ENCODE measurements at places on chromosomes 16 and 17.

DNA sequence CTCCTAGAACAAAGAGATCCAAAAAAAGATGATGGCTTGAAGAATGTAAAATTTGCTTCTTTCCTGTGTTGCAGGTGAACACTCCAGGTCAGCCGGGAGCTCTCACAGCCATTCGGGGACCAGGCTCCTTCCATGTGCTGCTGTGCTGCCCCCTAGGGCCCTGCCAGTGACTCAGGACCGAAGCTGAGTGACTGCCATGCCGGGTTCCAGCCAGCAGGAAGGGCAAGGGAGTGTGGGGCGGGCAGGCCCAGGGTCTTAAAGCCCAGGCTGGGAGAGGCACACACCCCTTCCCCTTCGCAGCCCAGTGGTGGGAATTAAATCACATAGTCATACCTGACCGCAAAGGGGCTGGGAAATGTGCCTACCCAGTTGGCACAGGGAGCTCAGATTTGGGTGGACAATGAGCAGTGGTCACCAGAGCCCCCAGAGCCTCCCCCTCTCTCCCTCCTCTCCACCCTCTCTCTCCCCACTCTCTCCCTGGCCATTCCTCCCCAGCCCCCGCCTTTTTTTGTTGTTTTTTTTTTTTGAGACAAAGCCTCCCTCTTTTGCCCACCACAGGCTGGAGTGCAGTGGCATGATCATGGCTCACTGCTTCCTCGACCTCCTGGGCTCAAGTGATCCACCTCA is 11.5 kb downstream of the EPOP start:
- DNase-seq, result peak; percentile 40

DNA sequence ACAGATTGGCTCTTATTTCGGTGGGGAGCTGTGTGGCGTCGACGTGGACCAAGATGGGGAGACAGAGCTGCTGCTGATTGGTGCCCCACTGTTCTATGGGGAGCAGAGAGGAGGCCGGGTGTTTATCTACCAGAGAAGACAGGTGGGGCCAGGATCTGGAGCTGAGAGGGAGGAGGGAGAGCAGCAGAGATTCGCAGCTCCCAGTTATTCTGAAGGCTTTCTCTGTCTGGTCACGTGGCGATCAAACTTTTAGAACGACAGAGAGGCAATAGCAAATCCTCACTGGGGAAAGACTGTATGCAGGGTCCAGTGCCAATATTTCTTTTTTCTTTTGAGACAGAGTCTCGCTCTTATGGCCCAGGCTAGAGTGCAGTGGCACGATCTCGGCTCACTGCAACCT is 22.2 kb downstream of the ITGAL start:
- DNase-seq, result no peak

DNA sequence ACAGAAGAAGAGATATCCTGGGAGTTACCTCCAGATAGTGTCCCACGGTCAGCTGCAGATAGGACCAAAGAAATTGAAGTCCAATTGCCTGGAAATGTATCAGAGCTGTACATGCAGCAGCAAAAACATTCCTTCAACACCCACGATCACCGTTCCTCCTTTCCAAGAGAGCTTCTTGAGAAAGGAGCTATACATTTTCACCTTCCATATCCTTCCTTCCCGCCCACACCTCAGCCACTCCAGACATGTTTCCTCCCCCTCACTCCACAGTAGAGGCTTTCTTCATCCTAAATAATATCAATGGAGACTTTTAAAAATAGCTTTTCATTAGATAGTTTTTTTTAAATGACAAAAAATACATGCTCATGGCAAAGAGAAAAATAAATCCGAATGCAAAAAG is 87.6 kb downstream of the HS3ST2 start:
- no peak for DNase-seq

DNA sequence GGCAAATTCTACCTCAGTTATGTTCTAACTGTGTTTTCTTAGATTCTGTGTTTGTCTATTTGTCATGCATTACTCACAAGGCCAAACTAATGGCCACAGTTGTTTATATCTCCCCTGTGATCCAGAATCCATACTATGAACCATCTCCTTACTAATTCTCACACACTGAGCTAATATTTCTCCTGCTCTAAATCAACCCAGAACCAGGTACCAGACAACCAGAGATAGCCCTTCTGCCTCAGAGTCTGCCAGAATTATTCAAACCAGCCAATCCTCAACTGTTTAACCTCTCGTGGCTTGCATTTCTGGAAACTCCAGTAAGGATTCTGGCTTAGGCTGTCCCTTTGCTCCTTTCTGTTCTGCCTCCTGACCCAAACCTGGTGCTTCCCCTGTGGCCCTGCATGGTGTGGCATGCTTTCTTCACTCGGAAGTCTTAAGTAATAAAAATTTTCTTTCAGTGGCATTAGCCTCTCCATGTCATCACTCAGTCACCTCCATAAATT is 59.4 kb downstream of the EFCAB5 start:
- no peak for DNase-seq

- DNase-seq, result no peak
Observed at GRCh38 chr16:22427556-22427955, 53.1 kb upstream of the CDR2 start.

- DNase-seq, result no peak
Observed at GRCh38 chr17:48382989-48383388, 47.0 kb downstream of the SKAP1 start.

DNA sequence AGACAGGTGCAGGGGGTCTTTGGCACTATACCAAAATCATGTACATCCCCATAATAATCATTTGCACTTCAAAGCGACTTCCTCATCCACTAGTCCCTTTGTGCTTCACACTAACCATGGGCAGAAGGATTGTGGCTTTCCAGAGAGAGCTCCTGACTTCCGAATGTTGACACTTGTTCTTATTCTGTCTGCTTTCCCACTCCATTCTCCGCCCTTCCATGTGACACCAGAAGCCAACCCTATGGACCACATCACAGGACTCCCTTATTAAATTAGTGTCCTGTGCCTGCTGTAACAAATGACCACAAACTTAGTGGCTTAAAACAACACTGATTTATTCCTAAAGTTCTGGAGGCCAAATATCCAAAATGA is 91.6 kb downstream of the CMC2 start:
- DNase-seq, result no peak

- DNase-seq, result no peak
Observed at GRCh38 chr17:7956228-7956965, 24.4 kb downstream of the CNTROB start.

DNA sequence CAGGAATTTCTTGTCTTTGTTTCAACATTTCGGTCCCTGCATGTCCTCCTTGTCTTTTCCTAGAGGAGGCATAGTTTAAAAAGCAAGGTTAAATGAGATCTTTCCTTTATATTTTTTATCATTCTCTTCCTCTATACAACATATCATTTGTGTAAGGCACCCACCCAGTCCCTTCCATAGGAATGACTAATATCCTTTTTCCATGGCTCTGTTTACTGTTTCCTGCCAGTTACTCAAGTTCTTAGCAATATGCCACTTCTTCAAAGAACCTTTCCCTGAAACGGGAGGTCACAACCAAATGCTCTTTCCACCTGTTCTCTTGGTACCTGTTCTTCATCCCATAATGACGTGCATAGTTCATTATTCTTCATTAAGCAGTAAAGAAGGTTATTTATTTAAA is 1237.1 kb upstream of the GOT2 start:
- no peak for DNase-seq

- DNase-seq, result no peak
Observed at GRCh38 chr16:31110106-31111034, 2.2 kb downstream of the BCKDK start.

DNA sequence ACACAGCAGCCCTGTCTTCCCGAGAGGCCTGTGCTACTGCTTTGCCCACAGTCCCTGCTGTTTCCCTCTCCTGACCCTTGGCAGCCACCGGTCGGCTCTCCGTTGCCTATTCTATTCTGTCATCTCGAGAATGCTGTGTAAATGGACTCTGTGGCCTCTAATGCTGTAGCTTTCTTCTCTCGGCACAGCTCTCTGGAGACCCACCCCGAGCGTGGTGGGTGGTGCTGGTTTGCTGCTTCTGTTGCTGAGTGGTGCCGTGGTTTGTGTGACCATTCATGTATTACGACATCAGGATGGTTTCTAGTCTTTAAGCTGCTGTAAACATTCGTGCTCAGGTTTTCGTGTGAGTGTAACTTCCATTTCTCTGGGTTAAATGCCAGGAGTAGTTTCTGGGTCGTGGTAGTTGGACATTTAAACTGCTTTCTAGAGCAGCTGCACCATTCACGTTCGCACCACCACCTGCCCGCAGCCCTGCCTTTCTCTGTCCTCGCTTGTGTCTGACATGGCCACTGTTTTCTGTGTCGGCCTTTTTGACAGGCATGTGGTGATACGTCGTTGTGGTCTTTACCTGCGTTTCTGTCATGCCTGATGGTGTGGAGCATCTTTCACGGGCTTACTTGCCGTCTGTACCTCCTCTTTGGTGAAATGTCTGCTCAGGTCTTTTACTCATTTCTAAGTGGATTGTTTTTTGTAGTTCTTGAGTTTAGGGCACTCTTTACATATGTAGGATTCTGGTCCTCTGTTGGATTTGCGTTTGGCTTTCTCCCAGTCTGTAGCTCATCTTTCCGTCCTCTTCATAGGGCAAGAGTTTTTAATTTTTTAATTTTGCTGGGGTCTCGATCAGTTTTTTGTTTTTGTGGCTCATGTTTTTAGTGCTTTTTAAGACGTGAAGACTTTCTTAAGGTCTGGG is 47.7 kb upstream of the ZNF750 start:
- no peak for DNase-seq

- no peak for DNase-seq
Observed at GRCh38 chr16:65114527-65114926, 7.3 kb downstream of the CDH11 start.

DNA sequence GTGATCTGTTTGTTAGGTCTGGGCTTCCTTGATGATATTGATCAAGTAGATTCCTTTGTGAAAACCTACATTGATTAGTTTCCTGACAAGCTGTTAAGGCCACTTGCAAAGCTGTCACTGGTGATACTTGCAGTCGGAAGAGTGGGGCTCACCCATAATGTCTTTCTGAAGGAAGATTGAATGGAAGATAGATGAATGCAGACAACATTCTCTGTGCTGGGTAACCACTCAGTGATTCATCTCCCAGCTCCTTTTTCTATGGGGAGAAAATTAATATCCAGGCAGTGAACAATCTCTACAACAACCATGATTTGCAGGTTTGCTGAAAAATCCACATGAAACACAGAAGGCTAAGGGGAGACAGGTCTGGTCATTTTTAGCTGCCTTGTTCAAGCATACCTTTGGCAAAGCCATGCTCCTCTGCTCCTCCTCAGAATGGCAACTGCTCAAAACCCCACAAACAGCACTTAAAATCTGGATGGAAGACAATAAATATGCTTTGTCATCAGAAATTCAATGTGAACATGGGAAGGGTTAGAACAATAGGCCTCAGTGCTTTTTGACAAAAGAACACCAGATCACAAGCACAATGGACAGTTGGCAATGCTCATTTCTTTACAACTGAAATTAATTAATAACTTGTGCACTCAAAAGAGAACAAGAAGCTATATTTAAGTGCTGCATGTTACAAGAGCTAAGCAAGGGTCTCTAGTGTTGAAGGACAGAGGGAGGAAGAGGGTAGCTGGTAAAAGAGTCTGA is 495.4 kb downstream of the TOX3 start:
- no peak for DNase-seq

- no peak for DNase-seq
Observed at GRCh38 chr17:36742267-36743000, 141.1 kb downstream of the MRM1 start.

DNA sequence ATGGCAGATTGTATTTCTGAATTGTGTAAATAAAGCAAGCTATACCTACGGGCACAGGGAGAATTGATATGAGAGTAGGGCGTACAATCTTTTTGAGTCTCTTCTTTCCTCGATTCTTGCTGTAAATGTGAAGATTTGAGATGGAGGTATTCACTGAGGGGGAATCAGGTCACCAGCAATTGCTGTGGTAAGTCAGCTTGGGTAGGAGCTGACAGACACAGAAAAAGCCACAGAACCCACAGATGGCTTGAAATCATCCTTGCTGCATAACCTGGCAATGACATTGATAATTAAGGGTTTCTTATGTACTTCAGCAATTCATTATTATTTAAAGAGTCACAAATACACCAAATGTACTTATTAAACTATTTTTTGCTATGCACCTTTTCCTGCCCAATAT is 164.2 kb downstream of the CNTNAP4 start:
- no peak for DNase-seq

DNA sequence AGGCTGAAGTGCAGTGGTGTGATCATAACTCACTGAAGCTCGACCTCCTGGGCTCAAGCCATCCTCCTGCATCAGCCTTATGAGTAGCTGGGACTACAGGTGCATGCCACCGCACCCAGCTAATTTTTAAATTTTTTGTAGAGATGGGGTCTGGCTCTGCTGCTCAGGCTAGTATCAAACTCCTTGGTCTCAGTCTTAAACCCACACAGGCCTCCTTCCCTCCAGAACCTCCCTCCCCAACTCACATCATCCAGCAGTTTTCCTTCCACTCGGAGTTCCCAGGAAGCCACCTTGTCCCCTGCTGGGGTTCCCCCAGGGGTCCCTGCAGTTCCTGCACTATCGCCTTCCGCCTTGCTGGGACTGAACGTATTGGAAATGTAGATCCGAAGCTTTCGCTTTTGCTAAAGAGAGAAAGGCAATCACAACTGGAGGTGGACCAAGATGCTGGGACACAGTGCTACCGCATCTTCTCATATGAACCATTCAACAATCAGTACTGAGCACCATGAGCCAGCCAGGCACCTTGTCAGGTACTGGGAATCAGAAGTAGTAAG is 7.2 kb downstream of the SMARCD2 start:
- no peak for DNase-seq

Data from stimulated activated CD8-positive, alpha-beta memory T cell treated with anti-CD3 and anti-CD28 coated beads, Interleukin-4, amount 100 ng/mL, for 24 hours (primary cell).